NCI-H1436 (cell line): ENCODE measurements at places on chromosomes 7 and 10.

GRCh38 chr10:43809211-43809930 is 160.7 kb upstream of the ZNF32 start:
- no peak for DNase-seq

- no peak for DNase-seq
These were observed 50.4 kb upstream of the PTPRN2 start for GRCh38 chr7:158638001-158638400.

DNA sequence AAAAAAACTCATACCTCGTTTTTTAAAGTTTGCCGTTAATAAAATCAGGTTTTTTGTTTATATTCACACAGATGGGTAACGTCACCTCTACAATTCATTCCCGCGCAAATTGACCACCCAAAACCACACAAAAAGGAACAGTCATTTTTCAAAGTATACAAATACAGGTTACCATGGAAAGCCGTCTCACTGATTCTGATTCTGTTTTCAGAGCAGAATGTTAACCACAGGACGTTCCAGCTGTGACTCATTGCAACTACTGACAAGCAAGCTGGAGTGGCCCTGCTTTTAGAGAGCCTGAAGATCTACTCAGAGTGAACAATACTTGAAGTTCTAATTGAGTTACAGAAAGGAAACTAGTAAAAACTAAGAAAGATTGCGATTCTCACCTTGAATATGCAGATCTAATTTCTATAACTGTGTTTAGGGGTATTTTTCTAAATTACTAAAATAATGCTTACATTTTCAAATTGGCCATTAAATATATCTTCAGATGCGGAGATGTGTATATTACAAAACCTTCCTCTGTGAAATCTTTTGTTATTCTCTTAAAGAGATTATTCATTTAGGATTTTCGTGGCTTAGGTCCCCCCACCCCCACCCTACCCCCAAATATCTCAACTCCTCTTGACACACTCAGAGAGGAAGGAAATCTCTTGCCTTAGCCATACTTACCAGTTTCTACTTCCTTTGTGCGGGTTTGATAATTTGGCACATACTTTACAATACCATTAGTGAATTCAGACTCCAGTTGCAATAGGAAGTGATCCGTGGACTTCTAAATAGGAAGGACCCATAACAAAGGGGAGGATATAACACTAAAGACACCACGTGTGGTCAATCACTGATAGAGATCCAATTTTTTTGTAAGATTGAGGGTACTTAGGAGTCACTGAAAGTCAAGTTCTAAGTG is 106.0 kb downstream of the CUBN start:
- DNase-seq = no peak

- DNase-seq = no peak
These were observed 143.3 kb downstream of the PKD1L1 start for GRCh38 chr7:47804767-47805545.

- DNase-seq = no peak
These were observed 113.4 kb downstream of the SRI start for GRCh38 chr7:88106434-88106833.

GRCh38 chr7:44921607-44922350 is 36.4 kb upstream of the PURB start:
- peak; percentile 48 for DNase-seq

DNA sequence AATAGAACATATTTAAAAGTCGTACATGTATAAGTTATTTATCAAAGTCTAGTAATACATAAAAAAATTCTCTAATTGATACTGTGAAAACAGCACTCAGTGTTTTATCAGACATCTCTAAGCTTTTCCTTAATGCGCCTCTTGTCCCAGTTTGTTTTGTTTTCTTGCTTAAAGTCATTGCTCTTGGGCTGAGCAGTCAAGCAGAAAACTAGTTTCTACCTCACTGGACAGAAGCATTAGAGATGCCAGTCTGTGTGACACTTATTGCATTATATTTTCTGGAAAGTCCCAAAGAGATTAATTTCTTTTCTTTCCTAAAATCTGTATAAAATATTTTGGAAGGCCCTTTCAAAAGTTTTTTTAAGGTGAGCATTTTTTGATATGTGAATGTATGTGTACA is 236.2 kb downstream of the PCLO start:
- no peak for DNase-seq

GRCh38 chr7:70762696-70763095 is 369.2 kb upstream of the GALNT17 start:
- no peak for DNase-seq
